LHCN-M2 (cell line): ENCODE measurements at places on chromosomes 7 and 10. TPM values are rescaled to one million over a fixed set of nuclear protein-coding genes. Genes with fewer than 3 reads are reported as not detected.

DNA sequence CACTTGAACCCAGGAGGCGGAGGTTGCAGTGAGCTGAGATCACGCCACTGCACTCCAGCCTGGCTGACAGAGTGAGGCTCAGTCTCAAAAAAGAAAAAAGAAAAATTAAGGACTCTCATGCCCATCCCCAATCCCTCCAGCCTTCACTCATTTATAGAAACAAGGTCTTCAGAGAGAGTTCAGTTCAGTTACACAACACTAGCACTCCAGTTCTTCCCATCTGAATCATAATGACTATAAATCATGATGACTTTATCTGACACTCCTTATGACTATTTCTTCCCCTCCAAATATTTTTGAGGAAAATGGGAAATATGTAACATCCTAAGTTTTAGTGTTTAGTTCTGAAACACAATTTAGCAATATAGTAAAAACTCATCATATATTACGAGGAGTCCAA lies 107.4 kb upstream of the LSM8 start:
- DNase-seq, result no peak

GRCh38 chr10:101050208-101051069 lies 11.3 kb upstream of the KAZALD1 start:
- no peak for DNase-seq

The SHH gene
- not detected in 2 replicates for total RNA-seq

DNA sequence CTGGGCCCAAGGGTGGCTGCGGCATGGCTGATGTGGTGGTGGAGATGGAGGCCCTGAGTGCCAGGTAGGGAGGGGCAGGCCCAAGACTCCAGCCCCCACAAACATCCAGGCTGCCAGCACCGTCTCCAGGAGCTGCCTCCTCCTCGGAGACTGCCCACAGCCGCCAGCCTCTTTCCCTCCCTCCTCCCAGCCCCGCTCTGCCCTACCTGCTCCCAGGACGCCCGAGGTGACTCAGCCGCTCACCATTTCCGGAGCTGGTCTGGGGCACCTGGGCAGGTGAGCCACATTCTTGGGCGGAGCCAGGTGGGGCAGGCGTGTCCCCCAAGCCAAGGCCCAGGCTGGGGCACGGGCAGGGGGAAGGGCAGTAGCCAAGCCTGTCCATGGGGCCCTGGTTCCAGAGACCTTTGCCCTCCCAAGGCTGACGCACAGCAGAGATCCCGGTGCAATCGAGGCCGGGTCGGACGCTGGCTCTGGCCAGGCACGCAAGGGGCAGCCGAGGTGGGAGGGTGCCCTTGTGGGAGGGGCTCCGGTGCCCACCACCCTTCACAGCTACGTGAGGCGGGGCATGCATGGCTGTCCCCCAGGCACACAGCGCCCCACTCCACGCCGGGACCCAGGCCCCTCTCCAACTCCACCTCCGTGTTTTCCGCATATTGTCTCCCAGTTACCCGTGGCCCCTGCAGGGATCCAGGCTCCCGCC lies 8.8 kb downstream of the ADAP1 start:
- DNase-seq, result no peak

DNA sequence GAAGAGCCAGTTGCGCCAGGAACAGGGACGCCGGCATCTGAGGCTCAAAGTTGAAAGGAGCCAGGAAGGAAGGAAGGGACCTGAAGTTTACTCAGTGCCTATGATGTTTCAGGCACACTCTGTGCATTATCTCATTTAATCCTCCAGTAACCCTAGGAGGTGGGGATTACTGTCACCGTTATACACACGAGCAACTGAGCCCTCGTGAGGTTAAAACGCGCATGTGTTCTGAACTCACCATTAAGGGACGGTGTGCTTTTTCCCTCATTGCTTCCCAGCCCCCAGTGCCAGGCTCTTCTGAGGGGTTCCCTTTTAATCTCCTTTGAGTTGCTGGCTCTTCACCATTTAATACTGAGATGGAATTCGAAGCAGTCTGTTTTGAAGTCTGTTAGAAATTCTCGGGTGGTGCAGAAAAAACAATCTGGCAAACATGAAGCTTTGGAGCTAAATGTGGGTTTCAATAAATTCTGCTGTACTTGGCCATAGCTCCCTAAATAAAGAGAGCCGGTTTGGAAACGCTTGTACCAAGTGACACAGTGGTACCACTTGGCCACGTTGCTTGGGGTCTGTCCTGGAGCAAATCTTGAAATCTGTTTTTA lies 102.2 kb downstream of the TAX1BP1 start:
- no peak for DNase-seq

GRCh38 chr10:126521399-126521798 lies 133.1 kb upstream of the ADAM12 start:
- no peak for DNase-seq

DNA sequence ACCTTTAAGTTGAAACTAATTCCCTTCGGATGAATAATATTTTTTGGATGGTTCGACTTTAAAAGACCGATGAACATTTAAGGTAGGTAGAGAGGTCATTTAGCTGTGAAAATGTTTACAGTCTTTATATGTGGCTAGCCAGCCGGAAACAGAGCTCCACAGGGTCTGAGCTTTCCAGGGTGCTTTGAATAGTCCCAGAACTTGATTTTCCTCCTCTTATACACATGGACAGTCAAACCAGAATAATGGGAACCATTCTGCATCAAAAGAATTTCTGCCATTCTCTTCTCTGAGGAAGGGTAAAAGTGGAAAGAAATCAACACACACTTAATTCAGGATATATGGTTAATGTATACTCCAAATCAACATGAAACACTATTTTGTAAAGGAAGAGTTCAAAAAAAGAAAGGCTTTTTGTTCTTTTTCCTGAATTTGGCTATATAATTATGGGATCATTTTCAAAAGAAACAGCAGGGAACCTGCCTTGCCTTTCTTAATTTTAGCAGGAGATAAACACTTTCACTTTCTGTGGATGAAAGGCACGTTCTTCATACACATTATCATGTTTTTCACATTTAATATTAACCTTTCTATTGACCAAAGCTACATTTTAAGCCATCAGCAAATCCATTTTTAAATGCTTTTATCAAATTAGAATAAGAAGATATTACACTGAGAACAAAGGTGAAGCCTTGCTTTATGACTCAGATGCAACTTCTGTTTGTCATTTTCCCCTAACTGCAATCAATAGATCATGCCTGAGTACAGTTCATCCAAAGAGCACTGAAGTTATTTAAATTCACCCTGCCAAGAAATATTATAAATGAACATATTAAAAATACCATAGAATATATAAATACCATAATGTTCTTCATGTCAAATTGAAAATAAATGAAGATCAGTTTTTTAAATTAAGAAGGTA lies 307.3 kb downstream of the THSD7A start:
- DNase-seq, result no peak

The EBF3 gene
- 41.7 and 45.2 TPM in 2 replicates for total RNA-seq

DNA sequence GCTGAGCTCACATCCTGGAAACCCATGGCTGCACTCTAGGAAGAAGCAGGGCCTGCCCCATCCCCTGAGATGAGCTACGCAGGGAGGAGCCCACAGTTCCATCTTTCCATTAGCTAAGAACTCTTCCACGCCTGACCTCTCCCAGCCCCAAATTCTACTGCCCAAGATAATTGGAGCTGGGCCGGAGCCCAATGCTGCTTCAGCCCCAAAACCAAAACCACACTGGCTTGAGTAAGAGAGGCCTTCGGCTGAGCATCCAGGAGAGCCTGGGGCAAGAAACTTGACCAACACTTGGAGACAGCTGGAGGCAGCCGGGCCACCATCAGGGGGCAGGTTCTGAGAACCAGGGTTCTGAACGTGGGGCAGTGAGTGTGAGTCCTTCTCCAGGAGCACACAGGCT lies 116.1 kb upstream of the ZMIZ1 start:
- peak; percentile 50 for DNase-seq

The MINPP1 gene
- total RNA-seq, result 43.1 and 45.0 TPM in 2 replicates

The RARRES2 gene
- total RNA-seq, result 9.4 and 24.8 TPM in 2 replicates

The ACBD7 gene
- 2.0 and 2.1 TPM in 2 replicates for total RNA-seq
